ENCODE measurements at places on chromosomes 6 and 20. TPM values are rescaled to one million over a fixed set of nuclear protein-coding genes. Genes with fewer than 3 reads are reported as not detected.

DNA sequence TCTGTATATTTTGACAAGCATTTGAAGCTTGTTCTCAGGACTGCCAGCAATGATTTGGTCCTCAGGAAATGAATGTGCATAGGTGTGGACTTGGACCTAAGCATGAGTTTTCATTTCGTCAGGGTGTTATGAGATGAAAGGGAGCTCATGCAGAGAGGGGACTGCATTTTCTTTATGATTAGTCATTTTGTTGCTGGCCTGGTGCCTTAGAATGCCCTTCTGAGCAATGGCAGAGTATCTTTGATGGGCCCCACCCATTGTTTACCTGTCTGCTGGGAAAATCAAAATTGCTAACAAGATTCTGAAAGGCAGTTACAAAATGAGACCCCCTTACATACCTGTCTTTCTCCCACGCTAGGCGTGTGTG, 51.5 kb upstream of the MTHFD1L start:
- 0 out of 2 replicates have a peak, but pooled peaks cover 5% of the 10 kb centered on the region for H3K36me3 ChIP-seq
- peak overlapping the region; percentile 100 for H3K27ac ChIP-seq
- no peak overlapping the region for H3K4me3 ChIP-seq
- H3K27me3 ChIP-seq = no peaks in the 10 kb centered on the region

- DNase-seq = no peak
- peaks cover 52% of the 10 kb centered on the region for H3K4me1 ChIP-seq
- H3K4me3 ChIP-seq = no peak overlapping the region
- H3K27ac ChIP-seq = no peak overlapping the region
- H3K27me3 ChIP-seq = no peaks in the 10 kb centered on the region
These were observed 19.7 kb downstream of the TRAF3IP2 start for GRCh38 chr6:111585974-111586315.

DNA sequence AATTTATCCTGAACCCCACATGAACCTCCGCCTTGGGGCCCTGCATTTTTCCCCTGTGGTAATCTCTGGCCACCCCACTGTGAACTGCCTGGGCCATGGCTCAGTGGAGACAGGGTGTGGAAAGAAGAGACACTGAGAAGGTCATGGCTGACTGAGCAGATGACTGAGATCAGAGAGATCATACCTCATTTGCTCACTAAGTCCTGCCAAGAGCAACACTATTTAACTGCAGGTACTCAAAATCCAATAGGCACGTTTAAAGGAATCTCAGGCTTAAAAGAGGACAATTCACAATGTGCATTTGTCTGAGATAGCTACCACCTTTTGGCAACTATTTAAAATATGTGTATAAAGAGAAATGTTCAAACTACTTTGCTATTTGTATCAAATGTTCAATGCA, 305.0 kb downstream of the GMDS start:
- no peak for DNase-seq
- no peaks in the 10 kb centered on the region for H3K4me1 ChIP-seq
- no peak overlapping the region for H3K27ac ChIP-seq
- H3K27me3 ChIP-seq = no peaks in the 10 kb centered on the region

Gene GTSF1L
- total RNA-seq = not detected

- no peak overlapping the region for H3K27ac ChIP-seq
- no peak overlapping the region for H3K4me3 ChIP-seq
- no peaks in the 10 kb centered on the region for H3K27me3 ChIP-seq
- no peaks in the 10 kb centered on the region for H3K4me1 ChIP-seq
These were observed 332.9 kb downstream of the CDKAL1 start for GRCh38 chr6:20866935-20867703.

Gene EEF1A2
- total RNA-seq = 75.2 TPM

Gene ME1
- 82.0 TPM for total RNA-seq

DNA sequence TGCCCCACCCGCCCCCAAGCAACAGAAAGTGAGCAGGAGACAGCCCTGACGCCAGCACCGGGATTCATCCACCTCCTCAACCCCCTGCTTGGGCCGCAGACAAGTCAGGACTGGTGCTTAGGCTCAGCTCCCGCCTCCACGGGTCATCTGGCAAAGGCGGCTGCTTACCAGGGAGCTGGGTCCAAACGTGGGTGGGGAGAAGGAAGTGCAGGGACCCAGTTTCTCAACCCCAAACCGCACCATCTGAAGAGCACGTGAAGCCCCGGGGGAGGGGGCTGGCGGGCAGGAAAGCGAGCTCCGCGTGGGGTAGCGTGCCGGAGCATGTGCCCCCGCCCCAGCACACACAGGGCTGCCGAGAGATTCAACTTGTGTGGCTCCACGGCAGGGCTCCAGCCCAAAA, 87.2 kb downstream of the BMP7 start:
- H3K27me3 ChIP-seq = peaks cover 46% of the 10 kb centered on the region
- H3K36me3 ChIP-seq = no peaks in the 10 kb centered on the region
- no peaks in the 10 kb centered on the region for H3K4me1 ChIP-seq
- no peak overlapping the region for H3K4me3 ChIP-seq
- no peak for DNase-seq

DNA sequence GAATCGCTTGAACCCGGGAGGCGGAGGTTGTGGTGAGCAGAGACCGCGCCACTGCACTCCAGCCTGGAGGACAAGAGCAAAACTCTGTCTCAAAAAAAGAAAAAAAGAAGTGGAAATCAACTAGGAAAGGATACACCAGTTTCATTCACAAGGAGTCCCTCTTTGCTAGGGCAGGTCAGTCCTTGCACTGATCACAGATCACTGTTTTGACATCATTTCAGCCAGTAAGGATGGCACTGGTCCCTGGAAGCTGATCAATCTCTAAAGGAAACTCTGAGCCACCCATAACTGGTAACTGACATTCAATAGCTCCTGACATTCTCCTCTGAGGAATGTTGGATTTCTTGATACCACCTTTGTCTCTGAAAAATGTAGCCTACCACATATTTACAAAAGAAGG, 243.1 kb upstream of the SLC35B3 start:
- no peak for DNase-seq
- H3K4me1 ChIP-seq = no peaks in the 10 kb centered on the region
- no peaks in the 10 kb centered on the region for H3K36me3 ChIP-seq
- H3K4me3 ChIP-seq = no peak overlapping the region

Gene SGK2
- 3.1 TPM for total RNA-seq

DNA sequence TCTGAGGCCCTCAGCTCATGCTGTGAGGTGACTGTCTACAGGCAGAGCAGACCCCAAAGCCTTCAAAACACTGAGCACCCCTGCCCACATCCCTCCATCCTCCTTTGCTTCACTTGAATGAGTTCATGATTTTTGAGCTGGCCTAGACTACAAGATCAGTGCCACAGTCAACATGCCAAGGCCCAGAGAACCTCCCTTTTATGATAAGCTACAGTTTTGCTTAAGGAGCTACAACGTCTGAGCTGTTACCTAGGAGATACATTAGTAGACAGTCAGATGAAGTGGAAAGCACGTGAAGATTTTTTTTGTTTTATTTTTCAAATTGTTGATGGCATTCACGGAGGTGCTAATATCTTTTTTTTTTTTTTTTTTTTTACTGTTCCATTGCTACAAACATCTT, 139.0 kb downstream of the SOBP start:
- no peak overlapping the region for H3K4me3 ChIP-seq
- no peak for DNase-seq
- peaks cover 20% of the 10 kb centered on the region for H3K4me1 ChIP-seq
- H3K27ac ChIP-seq = no peak overlapping the region
- H3K36me3 ChIP-seq = no peaks in the 10 kb centered on the region

Gene ARMC2
- 7.9 TPM for total RNA-seq

GRCh38 chr20:9301129-9302090, 213.0 kb upstream of the LAMP5 start:
- H3K36me3 ChIP-seq = no peaks in the 10 kb centered on the region
- no peak overlapping the region for H3K4me3 ChIP-seq
- H3K27me3 ChIP-seq = no peaks in the 10 kb centered on the region
- H3K27ac ChIP-seq = no peak overlapping the region
- peaks cover 12% of the 10 kb centered on the region for H3K4me1 ChIP-seq
- peak; percentile 10 for DNase-seq

Gene GHRH
- total RNA-seq = not detected

Measured in PC-9 (cell line).